ENCODE measurements at places on chromosomes 13 and 19.

DNA sequence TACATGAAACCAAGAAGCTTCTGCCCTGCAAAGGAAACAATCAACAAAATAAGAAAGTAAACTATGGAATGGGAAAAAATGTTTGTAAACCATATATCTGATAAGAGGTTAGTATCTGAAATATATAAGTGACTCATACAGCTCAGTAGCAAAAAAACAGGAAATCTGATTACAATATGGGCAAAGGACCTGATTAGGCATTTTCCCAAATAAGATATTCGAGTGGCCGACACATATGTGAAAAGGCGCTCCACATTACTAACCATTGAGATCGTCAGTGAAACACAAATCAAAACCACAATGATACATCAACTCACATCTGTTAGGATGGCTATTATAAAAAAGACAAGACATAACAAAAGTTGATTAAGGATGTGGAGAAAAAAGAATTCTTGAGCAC, 2818.6 kb upstream of the PCDH20 start:
- DNase-seq: no peak

- DNase-seq: no peak
Observed at GRCh38 chr19:46392252-46392801, 21.0 kb downstream of the CCDC8 start.

DNA sequence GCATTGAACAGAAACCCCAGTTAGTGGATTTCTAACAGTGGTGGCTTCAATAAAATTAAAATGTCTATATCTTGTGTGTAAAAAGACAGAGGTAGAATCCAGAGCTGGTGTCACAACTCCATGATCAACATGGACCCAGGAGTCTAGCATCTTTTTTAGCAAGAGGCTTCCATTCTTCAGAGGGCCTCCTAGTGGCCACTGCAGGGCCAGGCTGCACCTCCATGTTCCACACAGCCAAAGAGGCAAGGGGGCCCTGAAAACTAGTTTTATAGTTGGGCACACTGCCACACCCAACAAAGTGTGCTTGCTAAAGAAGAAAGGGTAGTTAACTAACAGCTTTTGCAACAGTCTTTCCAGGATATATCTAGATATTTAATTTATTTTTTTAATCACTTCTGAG, 12.9 kb downstream of the N4BP2L1 start:
- peak; percentile 6 for DNase-seq

DNA sequence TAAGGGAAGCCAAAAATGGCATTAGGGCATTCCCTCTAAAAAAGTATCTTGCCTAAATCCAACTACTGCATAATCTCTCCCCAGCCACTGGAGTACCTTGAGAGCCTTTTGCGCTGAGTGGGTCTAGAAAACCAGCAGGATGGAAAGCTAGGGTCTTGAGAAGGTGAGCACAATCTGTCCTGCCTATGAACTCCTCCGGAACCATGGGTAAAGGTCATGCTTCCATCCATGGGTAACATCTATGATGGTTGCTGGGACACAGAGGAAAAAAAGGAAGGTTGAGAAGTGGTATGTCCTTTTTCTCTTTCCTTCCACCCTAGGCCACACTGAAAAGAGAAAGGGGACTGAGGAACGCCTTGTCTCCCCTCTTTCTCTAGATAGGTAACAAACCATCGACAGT, 52.4 kb downstream of the ZNF676 start:
- peak; percentile 4 for DNase-seq

GRCh38 chr19:38697641-38698071, 46.6 kb downstream of the CAPN12 start:
- DNase-seq: no peak

Data from ACHN (cell line).